Panc1 (cell line): ENCODE measurements at places on chromosomes 1 and 21. TPM values are rescaled to one million over a fixed set of nuclear protein-coding genes. Genes with fewer than 3 reads are reported as not detected.

ERICH3 gene
- not detected for total RNA-seq

DNA sequence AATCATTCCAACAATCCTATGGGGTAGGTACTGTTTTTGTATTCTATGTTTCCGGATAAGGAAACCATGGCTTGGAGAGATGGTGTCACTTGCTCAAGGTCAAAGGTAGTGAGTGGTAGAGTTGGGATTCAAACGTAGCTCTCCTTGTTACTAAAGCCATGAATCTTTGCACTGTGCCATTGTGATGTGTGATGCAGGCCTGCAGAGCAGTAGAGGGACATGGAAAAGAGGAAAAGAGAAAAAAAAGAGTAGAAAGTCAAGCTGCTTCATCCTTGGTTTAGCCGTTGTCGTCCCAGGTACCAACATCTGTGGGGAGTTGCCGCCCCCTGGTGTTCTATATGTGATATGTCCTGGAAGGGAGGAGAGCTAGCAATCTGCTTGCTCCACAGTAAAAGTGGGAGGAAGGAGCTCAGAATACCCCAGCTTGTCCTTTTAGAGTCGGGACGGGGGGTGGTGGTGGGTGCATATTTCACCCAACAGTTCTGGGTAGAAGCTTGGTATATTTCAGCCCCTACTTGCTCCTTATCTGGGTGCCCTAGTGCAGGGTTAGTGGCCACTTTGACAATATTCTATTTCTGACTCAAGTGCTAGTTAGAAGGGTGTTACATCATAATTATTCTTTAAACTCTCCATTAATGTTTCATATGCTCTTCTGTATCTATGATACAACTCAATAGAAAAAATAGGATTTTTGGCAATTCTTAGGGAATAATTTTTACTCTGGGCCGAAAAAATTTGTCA lies 98.4 kb downstream of the EBNA1BP2 start:
- peak; percentile 61 for DNase-seq

DNA sequence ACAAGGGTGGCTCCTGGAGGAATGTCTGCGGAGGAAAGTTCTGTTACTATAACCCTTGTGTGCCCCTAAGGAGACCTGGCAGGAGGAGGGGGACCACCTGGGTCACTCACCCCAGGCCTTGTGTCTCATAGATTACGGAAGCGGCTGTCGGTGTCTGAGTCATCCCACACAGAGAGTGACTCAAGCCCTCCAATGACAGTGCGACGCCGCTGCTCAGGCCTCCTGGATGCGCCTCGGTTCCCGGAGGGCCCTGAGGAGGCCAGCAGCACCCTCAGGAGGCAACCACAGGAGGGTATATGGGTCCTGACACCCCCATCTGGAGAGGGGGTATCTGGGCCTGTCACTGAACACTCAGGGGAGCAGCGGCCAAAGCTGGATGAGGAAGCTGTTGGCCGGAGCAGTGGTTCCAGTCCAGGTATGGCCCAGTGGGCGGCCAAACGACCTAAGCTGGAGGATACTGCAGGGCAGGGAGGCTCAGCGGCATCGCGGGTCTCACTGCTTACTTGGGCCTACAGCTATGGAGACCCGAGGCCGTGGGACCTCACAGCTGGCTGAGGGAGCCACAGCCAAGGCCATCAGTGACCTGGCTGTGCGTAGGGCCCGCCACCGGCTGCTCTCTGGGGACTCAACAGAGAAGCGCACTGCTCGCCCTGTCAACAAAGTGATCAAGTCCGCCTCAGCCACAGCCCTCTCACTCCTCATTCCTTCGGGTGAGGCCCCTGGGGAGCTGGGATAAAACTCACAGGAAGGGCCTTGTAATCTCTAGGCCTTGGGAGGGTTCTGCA lies 101.4 kb downstream of the PIK3R3 start:
- no peak for DNase-seq

- no peak for DNase-seq
These were observed 24.6 kb upstream of the TRAPPC10 start for GRCh38 chr21:43987509-43987908.

GRCh38 chr1:21935891-21936365 lies 1.2 kb downstream of the HSPG2 start:
- no peak for DNase-seq

GRCh38 chr1:198734323-198735008 lies 95.6 kb downstream of the PTPRC start:
- DNase-seq: no peak

DNA sequence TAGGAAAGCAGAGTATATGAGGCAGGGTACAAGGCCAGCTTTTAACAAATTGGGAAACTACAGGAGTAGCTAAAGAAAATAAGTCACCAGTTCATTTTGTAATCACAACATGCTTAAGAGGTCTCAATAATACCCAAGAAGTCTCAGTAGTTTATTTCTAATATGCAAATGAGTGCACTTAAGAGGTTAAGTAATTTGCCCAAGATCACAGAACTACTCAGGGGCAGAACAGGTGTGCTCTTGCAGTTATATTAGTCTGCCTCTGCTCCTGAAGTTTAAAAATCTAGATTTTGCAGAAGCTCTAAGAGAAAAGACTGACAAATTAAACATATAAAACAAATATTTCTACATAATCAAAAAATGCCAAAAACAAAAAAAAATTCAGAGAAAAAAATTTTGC lies 6.9 kb downstream of the EPS15 start:
- DNase-seq: no peak

GRCh38 chr1:236173174-236173767 lies 30.9 kb downstream of the GPR137B start:
- no peak for DNase-seq

- no peak for DNase-seq
These were observed at the start of gene PTGS2 for GRCh38 chr1:186680245-186681061. PTGS2 (minus strand) TSS chr1:186680423; CDS start chr1:186680290, 133 bp downstream.

DNA sequence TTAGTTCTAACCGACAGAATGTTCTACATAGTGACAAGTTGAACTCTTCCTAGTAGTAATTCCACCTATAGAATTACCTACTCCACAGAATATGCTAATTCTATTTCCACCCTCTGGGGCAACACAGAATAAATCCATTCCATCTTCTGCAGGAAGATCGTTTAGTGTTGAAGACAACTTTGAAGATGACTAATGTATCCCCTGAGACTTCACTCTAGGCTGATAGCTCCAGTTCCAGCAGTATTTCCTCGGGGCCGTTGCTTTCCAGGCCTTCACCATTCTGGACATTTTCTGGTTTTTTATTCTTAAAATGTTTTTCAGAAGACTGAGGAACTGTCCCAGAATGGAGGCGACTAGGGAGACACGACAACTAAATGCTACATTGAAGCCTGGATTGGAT lies 61.0 kb upstream of the CSF1 start:
- DNase-seq: no peak

GRCh38 chr1:54124472-54124871 lies 28.3 kb downstream of the CDCP2 start:
- DNase-seq: no peak

- no peak for DNase-seq
These were observed 22.9 kb downstream of the PRXL2B start for GRCh38 chr1:2609319-2610035.
